ENCODE measurements at places on chromosomes 6 and 20.
A peak's percentile ranks its signal among the peaks of the same experiment; 100 is the strongest.

GRCh38 chr6:161366301-161366923 is 92.6 kb upstream of the AGPAT4 start:
- peak; percentile 29 for DNase-seq

DNA sequence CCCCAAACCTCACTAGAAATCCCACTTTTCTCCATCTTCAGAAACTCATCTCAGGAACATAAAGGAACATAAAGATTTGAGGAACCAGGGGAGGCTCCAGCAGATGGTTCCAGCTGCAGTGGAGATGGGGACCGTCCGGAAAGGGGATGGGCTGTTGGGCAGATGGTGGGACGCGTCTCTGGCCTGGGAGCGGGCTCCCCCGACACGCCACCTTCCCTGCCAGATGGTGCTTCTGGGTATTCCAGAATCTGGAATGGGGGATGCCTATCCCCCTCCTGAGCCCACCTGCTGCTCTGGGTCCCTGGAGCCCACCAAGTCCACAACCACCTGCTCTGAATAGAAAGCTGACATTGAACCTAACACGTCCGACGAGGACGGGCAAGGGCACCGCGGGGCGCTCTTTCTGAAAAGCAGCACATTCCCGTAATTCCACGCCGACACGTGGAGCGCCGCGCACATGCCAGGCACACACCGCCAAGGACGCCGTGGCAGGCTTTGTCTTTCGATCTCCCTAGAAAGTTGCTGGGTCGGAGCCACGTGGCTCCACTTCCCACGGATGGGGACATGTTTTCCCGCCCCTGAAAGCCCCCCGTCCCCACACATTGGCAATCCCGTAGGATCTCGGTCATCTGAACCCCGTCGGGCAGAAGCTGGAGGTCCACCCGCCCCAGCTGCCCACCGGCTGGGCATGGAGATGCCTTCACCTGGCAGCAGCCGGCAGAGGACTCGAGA is 27.3 kb downstream of the SLC2A4RG start:
- no peak for DNase-seq

- DNase-seq: no peak
Measured at GRCh38 chr6:63689421-63689820, 53.8 kb downstream of the PHF3 start.

- DNase-seq: no peak
Measured at GRCh38 chr6:24614043-24614420, 32.0 kb downstream of the KIAA0319 start.

GRCh38 chr20:13110796-13111195 is 102.0 kb downstream of the SPTLC3 start:
- no peak for DNase-seq

GRCh38 chr6:37620519-37620918 is 77.2 kb downstream of the MDGA1 start:
- no peak for DNase-seq

DNA sequence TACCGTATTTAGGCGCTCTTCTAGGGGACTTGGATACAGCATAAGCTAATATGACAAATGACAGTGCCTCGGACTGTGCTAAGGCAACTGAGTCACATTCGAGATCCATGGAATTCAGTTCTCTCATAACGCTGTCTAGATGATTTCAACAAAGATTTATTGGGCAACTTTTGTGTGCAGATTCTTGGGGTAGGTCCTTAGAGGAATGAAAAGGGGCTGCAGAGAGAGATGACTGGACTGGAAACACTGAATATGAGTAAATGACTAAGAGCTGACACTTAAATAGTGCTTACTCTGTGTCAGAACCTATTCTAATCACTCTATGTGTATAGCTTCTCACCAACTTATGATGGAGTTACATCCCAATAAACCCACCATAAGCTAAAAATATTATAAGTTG is 36.4 kb upstream of the MARCKS start:
- DNase-seq: no peak

All from SIG-M5 (cell line).